Stimulated activated naive B cell treated with anti-CD40 and anti-IgM and Interleukin-4, amounts not matched to agents 10 μg/mL and 1 μg/mL and 100 μg/mL, for 72 hours (primary cell): ENCODE measurements at places on chromosomes 12 and 14.

- no peak for DNase-seq
Measured at GRCh38 chr12:69698769-69699540, at the start of gene BEST3. Gene BEST3 (minus strand): TSS chr12:69699303. CDS start chr12:69697798, 1,505 bp downstream.

- peak; percentile 77 for DNase-seq
Measured at GRCh38 chr12:96194971-96195844, 1.0 kb downstream of the ELK3 start.

- no peak for DNase-seq
Measured at GRCh38 chr12:111437816-111438454, 32.2 kb downstream of the SH2B3 start.

- no peak for DNase-seq
Measured at GRCh38 chr14:65906344-65906743, 493.8 kb downstream of the FUT8 start.

- DNase-seq: no peak
Measured at GRCh38 chr12:86723326-86723725, 467.1 kb upstream of the MGAT4C start.

- DNase-seq: no peak
Measured at GRCh38 chr14:60328583-60328982, 79.6 kb downstream of the PPM1A start.

GRCh38 chr12:92735131-92735721, 32.4 kb downstream of the PLEKHG7 start:
- no peak for DNase-seq

GRCh38 chr14:49438256-49438770, 147.9 kb downstream of the RPS29 start:
- DNase-seq: no peak

GRCh38 chr12:52655720-52656124, 3.7 kb upstream of the KRT2 start:
- no peak for DNase-seq

DNA sequence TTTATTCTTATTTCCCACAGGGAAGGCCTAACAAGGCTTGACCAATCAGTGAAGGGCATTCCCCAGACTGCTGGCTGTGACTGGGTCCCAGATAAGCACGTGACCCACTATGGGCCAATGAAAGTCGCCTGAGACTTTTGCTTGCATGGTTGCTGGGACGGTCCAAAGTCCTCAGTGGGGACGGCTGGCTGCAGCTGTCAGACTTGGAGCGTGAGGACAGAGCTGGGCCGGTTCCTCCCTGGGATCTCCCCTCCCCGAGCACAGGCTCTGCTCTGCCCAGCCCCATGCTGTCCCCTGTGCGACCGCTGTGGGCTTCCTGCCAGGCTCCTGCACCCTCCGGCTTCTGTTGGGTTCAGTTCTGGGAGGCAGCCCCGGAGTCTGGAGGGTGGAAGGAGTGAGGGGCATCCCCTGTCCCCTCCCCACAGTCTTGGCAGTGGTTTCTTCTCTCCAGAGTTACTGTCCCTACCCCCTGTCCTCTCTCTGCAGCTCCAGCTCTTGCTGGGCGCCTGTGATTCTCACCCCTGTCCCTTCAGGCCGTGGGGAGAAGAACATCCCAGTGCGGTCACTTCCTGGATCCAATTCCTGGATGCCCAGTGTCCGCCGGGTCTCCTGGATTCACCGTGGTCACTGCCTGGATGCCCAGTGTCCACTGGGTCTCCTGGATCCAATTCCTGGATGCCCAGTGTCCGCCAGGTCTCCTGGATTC, 50.1 kb downstream of the GALNT9 start:
- no peak for DNase-seq

DNA sequence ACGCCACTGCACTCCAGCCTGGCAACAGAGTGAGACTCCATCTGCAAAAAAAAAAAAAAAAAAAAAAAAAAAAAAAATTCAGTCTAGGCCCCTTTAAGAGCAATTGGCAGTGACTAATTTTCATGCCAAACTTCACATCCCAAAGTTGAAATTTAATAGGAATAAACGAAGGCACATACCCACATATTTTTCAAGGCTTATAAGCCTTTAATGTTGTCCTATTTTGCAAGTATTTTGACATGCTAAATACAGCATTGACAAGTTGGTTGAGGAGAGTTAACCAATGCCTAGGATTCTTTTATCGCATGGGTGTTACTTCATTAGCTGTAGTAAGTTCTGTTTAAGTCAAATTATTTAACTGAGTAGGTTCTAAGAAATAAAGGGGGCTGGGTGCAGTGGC, 23.5 kb upstream of the HIP1R start:
- DNase-seq: no peak

DNA sequence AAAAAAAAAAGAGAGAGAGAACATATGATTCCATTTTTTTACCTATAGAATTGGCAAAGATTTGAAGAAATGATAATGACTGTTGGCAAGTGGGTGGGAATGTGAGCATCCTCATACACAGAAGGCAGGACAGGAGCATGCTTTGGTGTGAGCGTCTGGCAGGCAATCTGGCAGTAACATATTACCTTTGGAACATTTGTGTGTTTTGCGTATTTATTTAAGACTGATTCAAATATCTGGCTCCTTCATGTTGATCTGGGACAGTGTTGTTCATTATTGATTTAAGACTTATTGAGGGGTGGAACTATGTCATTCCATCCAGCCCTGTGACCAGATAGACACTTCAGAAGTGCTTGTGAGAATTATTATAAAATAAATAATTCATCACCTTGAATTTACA, 53.1 kb downstream of the PPP1R36 start:
- no peak for DNase-seq

- DNase-seq: peak; percentile 31
Measured at GRCh38 chr12:123533672-123534643, at the start of gene RILPL1. Gene RILPL1 (minus strand): TSS chr12:123533719. CDS start chr12:123533482, 237 bp downstream.

DNA sequence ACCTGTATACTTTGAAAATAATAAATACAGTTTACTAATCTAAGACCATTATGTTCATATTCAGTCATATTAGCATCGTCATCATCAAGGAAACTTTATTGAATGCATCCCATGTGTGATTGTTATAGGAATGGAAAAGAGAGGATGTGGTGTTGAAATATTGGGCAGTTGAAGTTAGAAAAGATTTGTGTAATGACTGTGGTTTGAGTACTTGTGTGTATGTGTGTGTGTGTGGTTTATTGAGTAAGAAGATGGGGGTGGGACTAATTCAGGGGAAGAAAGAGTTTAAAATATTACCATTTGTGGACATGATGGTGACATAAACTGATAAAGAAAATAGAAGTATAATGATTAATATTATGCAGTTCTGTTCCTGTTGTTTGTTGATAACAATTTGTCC, 238.7 kb upstream of the SEL1L start:
- no peak for DNase-seq

- DNase-seq: no peak
Measured at GRCh38 chr12:132170094-132170636, 25.9 kb downstream of the NOC4L start.

GRCh38 chr12:79098530-79098929, 234.0 kb downstream of the SYT1 start:
- DNase-seq: no peak

- DNase-seq: no peak
Measured at GRCh38 chr12:41467591-41468325, 279.6 kb downstream of the PDZRN4 start.

GRCh38 chr14:75831455-75831854, 150.3 kb downstream of the TGFB3 start:
- no peak for DNase-seq

DNA sequence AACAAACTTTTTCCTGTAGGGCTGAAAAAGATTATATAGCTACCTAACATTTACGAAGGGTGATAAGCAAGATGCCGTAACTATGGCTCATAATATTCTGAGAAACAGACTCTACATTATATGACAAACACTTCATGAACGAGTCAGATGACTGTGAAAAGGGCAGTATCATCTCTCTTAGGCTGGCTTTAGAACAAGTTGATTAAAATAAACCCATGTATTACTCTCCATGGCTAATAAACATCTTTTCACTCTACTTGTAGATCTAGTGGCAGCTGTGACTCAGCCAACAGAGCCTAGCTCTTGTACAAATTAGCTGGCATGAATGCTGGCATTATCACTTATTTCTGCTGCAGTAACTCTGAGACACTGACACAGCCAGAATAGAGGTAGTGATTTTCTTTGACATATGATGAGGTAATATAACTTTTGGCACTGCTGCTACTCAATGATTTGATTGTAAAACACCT, 47.1 kb downstream of the SLC2A13 start:
- no peak for DNase-seq

DNA sequence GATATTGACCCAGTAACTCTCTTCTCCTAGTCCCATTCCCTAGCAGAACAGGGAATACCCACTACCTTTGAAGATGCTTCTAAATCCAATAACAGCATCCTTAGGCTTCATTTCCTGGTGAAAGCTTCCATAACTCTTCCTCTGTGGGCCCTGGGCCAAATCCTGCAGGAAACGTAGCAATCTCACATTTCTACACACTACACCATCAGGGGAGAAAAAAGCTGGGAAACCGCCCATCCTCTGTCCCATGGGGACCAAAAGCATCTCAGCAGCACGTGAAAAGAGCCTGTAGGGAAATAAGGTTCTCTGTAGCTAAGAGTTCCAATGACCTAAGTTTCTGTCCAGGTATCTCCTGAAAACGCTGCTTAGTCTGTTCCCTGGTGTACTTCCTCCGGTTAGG, 340.2 kb downstream of the DPF3 start:
- no peak for DNase-seq

GRCh38 chr12:2129076-2129475, 76.3 kb downstream of the CACNA1C start:
- no peak for DNase-seq

GRCh38 chr14:59679872-59680271, 103.3 kb upstream of the CCDC175 start:
- no peak for DNase-seq

- DNase-seq: no peak
Measured at GRCh38 chr14:80233470-80234089, 22.3 kb upstream of the DIO2 start.

GRCh38 chr12:130973109-130973508, 19.4 kb downstream of the ADGRD1 start:
- no peak for DNase-seq

DNA sequence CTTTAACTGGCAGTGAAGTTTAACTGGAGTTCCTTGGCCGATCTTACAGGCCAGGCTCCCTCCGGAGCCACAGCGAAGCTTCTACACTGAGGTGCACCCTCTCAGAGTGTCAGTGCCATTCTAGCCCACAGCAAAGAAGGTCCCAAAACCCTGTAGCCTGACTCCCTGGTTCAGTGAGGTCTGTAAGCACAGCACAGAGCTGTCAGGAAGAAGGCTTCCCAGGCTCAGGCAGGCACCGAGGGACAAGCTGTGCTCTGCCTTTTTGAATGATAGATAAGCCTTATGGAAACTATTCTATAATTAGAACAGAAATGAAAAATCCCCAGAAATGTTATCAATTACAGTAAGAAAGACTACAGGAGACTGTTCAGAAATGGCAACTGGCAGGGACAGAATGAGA, 40.2 kb downstream of the MOK start:
- no peak for DNase-seq

- no peak for DNase-seq
Measured at GRCh38 chr12:38332814-38333213, 16.2 kb downstream of the ALG10B start.

- DNase-seq: no peak
Measured at GRCh38 chr12:25099010-25099409, 96.0 kb downstream of the DNAI7 start.

GRCh38 chr12:53483979-53484377, 15.3 kb downstream of the MAP3K12 start:
- no peak for DNase-seq

DNA sequence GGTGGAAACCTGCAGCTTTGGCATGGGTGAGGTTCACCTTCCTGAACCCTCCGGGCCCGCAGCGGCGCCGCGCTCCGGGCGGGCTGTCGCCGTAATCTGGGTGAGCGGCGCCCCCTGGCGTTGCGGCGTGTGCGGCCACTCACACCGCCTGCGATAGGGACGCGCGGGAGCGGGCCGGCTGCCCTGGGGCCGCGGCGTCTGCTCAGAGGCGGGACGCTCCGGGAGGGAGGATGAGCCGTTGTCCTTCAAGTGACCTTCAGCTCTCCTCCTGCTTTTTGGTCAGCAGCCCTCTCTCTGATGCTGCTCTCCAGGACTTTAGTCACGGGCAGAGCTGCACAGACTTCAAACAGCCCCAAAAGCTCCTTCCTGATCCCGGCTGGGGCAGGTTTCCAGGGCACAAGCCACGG, 211.7 kb upstream of the FKBP4 start:
- peak; percentile 44 for DNase-seq

GRCh38 chr12:121121805-121122204, 10.9 kb upstream of the P2RX7 start:
- DNase-seq: no peak
